HuH-7.5 (cell line): ENCODE measurements at places on chromosomes 1 and 21.
A peak's percentile ranks its signal among the peaks of the same experiment; 100 is the strongest.

GRCh38 chr1:11749203-11749689, 12.7 kb upstream of the C1orf167 start:
- peak; percentile 41 for DNase-seq

- no peak for DNase-seq
Observed at GRCh38 chr1:18010945-18011344, 96.7 kb upstream of the IGSF21 start.

DNA sequence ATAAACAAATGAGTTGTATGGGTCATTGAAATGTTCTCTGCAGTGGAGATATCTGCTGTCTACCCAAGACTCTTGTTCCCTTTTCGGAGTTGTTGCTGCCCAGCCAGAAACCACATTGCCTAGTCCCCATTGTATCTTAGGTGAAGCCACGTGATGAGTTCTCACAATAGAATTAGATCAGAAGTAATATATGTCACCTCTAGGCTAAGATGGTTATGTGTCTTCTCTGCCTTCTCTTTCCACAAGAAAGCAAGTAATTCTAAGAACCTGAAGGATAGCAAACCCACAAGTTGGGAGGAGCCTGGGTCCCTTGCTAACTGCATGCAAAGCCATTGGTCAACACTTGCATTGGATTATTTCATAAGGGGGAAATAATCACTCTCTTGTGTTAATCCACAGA, 76.6 kb downstream of the ADCY10 start:
- DNase-seq: no peak

DNA sequence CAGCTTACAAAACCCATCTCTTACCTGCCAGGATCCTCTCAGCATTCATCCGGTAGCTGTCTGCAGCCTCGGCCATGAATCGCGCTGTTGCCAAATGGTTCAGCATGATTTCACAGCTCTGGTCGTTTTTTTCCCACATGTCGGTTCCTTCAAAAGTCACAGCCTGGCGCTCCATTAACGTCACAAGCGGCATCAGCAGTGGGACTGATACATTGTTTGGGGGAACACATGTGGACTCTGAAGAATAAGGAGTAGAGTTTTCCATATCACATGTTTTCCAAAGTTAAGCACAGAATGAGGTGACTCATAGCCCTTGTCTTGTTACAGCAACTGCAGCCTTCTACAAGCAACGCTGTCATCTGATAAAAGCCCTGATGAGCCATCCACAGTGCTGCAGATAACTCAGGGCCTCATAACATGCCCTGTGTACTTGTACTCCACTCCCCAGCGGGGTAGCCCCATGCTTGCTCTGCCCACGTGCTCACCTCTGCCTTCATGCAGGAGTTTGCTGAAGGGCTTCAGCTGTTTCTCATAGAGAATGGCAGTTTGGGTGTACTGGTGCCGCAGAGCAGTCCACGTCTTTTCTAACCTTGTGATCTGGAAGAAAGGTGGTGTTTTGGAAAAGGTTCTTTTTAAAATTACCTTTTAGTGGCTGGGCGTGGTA, 114.2 kb downstream of the BCAR3 start:
- DNase-seq: no peak

GRCh38 chr1:219302697-219303096, 129.0 kb downstream of the LYPLAL1 start:
- no peak for DNase-seq

DNA sequence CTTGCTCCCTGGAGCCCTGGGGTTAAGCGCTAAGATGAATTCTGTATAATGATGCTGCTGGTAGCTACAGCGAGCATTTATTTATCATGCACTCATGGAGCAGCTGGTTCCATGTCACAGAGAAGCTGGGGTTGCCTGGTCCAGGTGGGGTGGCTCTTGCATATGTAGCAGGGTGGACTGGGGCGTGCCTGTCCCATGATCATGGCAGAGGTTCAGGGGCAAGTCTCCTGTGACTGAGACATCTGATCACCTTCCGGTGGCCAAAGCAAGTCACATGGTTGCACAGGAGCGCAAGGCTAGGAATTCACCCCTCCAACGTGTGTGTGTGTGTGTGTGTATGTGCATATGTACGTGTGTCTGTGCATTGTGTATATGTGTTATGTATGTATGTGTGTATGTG, 15.6 kb upstream of the KCNAB2 start:
- no peak for DNase-seq

DNA sequence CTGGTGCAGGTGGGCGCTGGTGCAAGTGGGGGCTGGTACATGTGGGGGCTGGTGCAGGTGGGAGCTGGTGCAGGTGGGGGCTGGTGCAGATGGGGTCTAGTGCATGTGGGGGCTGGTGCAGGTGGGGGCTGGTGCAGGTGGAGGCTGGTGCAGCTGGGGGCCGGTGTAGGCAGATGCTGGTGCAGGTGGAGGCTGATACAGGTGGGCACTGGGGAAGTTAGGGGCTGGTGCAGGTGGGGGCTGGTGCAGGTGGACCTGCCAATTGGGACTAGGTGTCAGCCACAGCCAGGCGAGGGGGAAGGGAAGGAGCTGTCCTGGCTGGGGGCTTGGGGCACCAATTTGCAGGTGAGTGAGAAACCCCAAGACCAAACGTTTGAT, 46.5 kb upstream of the TLR5 start:
- DNase-seq: no peak

- DNase-seq: no peak
Observed at GRCh38 chr1:5967351-5968160, 24.7 kb downstream of the NPHP4 start.

DNA sequence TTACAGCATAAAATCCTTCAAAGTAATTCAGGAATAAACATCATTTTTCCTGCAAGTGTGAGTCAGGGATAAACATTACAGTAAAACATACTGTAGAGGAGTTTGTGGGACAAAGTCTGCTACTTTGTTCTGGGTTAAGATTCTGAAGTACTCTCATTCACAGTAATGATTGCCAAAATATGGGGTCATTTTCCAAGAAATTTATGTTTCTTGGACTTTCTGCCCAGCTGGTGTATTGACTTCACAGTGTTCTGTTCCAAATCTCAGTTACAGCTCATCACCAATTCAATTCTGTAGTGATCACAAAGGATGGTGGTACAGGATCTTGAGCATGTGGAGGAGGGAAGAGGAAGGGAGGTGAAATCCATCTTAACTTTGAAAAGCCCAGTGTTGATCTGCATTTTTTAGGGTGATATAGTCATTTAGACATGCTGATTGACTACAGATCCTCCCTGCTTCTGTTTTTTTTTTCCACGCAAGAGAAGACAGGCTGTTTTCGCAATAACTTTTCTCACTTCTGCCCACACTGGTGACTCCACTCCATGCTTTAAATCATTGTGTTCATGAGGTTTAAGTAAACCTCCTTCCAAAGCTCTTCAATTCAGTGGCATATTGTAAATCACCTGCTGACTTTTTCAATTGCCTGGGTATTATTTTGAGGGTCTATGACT, 60.4 kb upstream of the C1orf53 start:
- no peak for DNase-seq

DNA sequence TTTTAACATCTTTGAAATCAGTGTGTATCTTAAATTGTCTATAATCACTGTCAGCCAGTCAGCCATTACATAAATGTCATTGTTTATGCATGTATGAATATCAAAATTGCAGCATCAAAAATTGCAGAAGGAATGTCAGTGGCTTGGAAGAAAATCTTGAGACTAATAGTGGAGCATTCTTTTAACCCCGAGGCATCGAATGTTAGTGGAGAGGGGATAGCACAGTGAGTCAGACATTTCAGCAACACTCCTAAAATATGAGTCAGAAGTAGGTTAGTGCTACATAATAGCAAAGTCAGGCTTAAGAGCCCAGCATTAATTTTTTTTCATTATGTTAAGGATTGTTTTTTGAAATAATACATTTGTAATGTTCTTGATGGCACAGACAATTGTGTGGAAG, 45.5 kb downstream of the SNRPE start:
- no peak for DNase-seq

DNA sequence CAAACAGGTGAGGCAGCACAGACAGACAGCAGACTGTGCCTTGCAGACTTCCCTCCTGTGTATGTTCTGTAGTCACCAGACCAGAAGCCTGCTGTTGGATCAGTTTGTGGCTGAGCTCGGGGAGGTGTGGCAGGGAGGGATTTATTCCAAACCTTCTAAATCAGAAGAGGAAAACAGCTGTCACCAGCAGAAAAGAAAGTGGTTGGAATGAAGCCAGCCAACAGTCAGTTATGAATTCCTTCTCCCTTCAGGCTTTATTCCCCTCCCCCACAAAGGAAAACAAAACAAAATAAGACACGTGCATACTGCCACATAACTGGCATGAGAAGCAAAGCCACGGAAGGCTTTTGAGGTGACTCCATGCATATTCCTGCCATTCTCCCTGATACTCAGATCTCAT, 19.0 kb upstream of the PIGV start:
- no peak for DNase-seq

- no peak for DNase-seq
Observed at GRCh38 chr1:176604461-176604860, 141.5 kb downstream of the PAPPA2 start.

DNA sequence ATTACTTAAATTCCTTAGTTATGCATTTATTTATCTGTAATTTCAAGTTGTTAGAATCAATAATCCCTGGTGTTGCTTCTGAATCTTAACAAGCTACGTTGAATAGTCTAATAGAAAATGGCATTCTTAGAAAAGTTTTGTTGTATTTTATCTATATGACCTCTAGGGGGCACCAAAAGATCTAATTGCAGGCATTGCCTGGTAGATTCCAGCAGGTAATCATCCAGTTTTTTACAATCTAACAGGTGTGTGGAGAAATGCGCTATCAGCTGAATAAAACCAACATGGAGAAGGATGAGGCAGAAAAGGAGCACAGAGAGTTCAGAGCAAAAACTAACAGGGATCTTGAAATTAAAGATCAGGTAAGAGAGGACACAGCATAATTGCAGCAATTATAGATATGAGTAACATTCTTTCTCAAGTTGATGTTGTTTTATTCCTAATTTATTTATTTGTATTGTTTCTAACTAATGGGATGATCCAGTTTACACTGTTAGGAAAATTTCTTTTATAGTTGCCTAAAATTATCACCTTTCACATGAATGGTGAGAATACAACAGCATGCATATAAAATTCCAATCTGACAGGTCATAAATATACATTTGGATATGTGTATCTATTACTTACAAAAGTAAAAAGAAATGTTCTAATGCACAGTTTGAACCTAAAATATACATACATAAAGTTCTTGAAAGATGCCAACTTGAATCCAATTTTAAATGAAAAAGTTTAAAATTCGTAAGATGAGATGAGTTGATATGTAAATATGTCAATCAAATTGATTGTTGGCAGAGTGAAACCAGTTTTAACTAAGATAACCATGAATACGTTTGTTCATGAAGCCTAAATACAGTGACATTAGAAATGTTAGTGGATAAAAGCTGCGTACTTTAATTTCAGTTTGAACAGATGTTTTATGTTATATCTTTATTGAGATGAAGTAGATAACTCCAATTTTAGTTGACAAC, 88.4 kb downstream of the SDCCAG8 start:
- DNase-seq: peak; percentile 27

DNA sequence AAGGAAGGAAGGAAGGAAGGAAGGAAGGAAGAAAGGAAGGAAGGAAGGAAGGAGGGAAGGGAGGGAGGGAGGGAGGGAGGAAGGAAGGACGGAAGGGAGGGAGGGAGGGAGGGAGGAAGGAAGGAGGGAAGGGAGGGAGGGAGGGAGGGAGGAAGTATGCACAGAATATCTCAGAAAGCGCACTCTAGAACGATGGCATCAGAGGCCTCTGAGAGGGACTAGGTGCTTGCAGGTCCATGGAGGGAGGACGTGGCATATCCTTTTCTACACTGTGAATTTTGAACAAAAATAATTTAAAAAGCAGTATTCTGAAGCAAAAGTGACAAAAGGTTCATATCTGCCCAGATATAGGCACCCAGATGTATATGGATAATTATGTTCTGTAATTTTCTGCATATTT, 65.5 kb downstream of the SYF2 start:
- DNase-seq: no peak
